ENCODE measurements at places on chromosomes 3 and 15.
A peak's percentile ranks its signal among the peaks of the same experiment; 100 is the strongest.

DNA sequence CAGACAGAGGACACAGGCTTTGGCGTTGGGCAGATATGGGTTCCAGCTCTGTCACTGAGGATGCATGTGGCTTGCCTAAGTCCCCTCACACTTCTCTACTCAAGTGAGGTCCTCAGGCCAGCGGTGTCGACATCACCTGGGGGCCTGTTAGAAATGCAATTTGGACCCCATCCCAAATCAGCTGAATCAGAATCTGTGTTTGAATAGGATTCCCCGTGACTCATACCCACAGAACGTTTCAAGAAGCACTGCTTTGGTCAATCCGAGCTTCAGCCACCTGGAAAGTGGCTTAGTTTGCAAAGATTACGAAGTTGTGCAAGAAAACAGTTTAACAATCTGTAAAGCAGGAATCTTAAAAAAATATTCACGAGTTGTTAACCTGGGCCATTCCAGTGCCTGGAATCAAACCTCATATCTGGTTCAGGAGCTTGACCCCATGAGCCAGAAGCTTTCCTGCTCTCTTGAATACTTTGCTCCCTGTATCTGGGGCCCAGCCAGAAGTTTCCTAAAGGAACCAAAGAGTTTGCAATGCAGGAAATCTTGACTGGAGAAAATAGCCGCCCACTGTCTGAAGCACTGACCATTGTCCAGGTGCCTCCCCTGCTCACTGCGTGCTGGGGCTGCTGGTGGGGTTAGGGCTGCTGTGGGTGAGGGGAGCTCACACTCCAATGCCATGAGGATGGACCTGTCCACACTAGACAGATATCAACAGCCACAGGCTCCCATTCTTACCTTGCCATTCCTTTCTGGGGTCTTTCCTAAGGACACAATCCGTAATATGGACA lies 208.5 kb upstream of the LINGO1 start:
- DNase-seq: peak; percentile 65

DNA sequence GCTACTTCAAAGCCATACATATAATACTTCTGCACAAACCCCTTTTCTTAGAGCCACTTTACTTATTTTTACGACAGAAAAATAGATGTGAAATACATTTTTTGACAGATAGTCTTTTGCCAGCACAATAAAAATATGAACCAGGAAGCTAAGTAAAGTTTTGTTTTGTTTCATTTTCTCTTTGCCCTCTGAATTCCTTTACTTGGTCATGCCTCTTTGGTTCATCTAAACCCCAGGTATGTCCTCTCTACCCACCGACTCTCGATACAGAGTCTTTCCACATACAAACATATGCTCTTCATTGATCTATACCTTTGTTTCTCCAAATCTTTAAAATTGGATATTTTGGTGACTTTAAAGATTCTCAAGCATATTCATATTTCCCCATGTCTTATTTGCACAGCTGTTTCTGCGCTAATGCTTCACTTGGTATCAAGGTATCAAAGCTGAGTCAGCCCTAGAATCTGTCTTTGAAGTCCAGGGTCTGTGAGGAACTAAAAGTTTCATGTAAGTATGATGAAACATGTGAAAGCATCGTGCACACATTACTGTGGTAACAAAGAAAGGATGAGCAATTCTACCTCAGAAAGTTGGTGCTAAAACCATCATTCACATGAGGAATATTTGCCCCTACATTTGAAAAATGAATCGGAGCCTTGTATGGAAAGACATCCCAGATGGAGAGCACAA lies 845.4 kb downstream of the NAALADL2 start:
- no peak for DNase-seq

DNA sequence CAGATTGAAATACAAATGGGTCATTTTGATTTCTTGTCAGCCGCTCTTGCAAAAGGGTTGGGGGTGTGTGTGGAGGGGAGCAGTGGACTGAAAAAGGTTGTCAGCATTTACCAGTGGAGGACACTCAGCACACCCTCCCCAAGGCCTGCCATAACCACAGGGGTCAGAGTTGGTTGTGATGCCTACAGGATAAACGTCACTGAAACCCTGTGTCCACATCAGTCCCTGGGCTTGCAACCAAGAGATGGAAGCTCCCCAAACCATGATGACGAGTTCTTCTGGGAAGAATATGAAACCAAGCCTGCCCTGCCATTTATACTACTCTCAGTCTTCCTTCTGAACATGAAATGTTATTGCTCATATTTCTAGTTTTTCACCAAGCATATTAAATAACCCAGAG lies 54.0 kb upstream of the UMPS start:
- no peak for DNase-seq

- no peak for DNase-seq
Measured at GRCh38 chr15:53165988-53166683, 376.0 kb upstream of the ONECUT1 start.

GRCh38 chr3:149784064-149784704 lies 8.2 kb downstream of the ANKUB1 start:
- DNase-seq: peak; percentile 55

DNA sequence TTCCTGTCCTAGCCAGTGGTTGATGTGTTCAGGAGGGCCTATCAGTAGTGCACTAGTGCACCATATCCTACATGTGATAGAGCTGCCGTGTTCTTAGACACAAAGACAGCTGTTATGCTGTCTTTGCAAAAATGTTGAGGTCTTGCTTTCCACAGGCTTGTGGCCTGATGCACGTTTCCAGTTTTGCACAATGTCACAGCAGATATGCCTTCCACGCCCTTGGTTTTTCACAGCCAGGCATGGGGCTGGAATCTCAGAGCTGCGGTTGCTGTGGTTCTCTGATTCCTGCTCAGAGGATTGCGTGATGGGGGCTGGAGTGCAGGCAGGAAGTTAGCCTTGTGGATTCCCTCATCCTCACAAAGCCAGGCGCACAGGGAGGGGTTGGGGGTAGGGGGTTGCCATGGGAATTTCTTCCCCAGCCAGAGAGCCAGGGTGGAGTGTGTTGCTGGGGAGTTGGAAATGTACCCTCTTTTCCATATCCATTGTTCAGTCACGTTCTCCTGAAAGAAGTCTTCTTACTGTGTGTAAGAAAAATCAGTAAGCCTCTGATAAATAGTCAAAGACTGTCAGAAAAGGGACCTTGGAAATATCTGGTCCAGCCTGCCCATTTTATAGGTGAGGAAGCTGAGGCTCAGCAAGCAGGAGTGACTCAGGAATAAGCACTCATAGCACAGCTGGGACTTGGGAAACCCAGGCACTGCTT lies 79.4 kb downstream of the SMAD3 start:
- peak; percentile 92 for DNase-seq

- no peak for DNase-seq
Measured at GRCh38 chr3:127096256-127097071, 96.5 kb upstream of the PRR23E start.

DNA sequence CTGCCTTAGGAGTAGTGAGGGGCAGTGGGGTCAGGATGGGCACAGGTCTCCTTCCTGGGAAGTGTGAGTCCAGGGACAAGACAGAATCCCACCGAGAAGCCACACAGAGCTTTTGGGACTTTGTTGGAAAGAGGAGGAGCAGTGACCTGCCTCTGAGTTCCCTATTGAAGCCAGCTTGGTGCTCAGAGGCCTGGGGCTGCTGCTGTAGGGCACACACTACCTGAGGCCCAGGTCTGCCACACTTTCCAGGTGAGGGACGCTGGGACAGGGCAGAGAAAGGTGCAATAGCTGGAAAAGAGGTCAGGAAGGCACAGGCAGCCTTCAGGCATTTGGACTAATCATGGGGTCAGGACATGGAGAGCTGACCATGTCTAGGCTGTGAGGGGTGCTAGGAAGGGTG lies 67.7 kb downstream of the SCN5A start:
- DNase-seq: no peak

DNA sequence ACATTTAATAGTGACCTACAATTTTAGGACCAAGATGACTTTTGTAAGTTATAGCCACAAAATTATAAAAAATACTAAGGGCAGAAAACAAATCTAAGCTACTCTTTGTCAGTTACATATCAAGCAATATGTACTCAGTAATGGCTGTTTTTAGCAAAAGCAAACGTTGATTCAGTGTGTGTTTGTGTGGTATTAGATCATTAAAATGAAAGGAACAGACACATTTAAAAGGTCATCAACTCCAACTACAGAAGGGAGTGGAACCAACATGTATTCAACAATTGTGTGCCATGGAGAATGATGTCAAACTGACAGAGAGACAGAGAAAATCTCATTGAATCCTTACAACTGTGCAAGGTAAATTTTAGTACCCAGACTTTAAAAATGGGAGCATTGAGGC lies 268.8 kb upstream of the STT3B start:
- no peak for DNase-seq

- DNase-seq: peak; percentile 17
Measured at GRCh38 chr15:40217166-40217824, 21.6 kb upstream of the PAK6 start.

Data from non-pigmented ciliary epithelial cell (primary cell).